Liver (tissue), 10 donors: ENCODE measurements at places on chromosomes 2 and 18.

- DNase-seq: no peak
Measured at GRCh38 chr2:66960161-66960560, 437.0 kb upstream of the ETAA1 start.

DNA sequence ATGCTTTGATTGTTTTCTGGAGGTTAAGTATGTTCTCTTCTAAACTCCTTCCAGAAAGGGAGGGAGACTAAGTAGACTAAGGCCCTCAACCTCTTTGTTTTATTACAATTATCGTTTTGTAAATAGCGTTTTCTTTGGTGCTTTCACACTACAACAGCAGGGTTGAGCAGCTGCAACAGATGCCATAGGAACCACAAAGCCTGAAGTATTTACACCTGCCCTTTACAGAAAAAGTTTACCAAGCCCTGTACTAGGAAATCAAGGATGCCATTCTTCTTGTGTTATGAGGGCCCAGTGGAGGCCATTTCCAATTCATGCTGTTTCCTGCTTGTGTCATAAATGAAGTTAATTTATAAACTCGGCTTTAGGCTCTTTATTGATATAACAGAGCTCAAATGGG, 914.8 kb downstream of the DCDC2C start:
- DNase-seq: no peak

DNA sequence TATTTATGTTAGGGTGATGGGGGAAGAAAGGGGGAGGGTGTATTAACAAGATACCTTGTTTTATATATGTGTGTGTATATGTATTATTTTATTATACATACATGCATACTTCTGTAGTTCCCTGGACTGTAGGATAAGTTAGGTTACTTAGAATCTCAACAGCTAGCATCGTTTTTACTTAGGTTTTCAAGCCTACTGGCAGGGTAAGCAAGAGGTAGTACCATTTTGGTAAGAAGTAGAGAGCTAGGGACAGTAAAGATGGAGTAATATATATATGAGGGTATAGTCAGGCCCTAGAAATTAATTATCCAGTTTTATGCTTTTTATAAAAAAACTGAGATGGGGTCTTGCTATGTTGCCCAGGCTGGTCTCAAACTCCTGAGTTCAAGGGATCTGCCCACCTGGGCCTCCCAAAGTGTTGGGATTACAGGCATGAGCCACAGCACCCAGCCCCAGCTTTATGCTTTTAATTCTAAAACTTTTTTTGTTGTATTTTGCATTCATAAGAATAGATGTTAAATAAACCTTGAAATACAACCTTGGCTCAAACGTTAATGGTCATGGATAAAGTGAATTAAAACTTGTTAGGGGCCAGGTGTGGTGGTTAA, 13.2 kb downstream of the MSH6 start:
- no peak for DNase-seq

- no peak for DNase-seq
Measured at GRCh38 chr2:136085453-136086209, 32.3 kb downstream of the CXCR4 start.

GRCh38 chr2:102895376-102895775, 133.5 kb downstream of the TMEM182 start:
- DNase-seq: no peak
